ENCODE measurements at places on chromosomes 7 and 10.

DNA sequence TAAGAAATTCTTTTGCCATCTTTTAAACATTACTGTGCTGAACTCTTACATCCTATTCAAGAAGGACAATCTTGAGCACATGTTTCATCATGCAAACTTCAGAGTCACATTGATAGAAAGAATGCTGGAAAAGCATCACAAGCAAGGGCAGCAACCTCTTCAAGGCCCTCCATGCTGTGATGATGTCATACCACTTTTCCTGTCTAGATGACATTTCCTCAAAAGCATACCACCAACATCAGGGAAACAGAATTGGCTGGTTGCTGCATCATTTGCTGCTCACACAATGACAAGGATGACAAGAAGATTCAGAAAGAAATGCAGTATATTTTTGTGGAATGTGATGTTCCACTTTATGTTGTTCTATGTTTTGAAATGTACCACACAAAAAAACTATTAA lies 37.6 kb downstream of the CYP2C8 start:
- no peak for DNase-seq

GRCh38 chr7:106610996-106611886 lies 49.7 kb downstream of the CCDC71L start:
- DNase-seq, result no peak

DNA sequence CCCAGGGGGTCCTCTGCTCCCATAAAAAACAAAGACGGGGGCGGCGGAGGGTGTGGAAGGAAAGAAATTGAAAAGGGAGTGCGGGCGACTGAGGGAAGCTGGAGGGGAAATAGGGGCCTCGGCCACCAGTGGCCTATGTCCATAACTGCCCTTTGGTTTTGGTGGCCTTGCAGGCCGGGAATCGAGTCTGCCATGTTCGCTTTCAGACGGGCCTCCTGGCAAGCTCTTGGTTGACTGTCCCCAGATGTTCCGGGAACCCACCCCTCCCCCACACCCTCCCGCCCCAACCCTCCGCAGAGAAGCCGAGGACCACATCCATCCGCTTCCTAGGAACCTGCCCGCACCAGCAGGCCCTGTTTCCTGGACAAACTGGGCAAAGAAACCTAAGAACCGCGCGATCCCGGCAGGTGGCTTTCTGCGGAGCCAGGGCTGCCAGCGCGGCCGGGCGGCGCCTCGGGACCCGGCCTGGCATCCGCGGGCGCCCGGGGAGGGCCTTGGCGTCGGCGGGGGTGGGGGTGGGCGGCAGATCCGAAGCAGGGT lies 20.0 kb upstream of the GATA3 start:
- no peak for DNase-seq

DNA sequence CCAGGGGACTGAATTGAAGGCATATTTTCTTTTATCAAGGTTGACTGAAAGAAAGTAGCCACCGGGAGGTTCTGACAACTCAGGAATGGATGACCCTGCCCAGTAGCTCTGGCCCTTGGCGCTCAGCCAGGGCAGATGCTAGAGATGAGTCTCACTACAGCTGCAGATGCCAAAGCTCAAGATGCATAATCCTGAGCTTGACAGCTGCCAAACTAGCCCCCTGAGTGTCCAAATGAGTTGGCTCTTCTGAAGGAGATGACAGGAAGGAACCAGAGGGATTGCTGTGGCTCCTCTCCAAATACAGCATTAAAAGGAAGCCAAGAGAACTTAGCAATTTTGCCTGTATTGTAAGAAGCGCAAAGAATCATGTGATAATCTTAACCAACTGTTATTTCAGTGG lies 78.4 kb downstream of the NXPH1 start:
- DNase-seq, result no peak

GRCh38 chr10:101932183-101932582 lies 88.6 kb upstream of the KCNIP2 start:
- no peak for DNase-seq

- no peak for DNase-seq
Observed at GRCh38 chr10:3803927-3804741, 19.1 kb upstream of the KLF6 start.

Measured in stimulated activated CD4-positive, alpha-beta T cell treated with anti-CD3 and anti-CD28 coated beads, Interleukin-1b, Interleukin-23, amount 100 ng/mL, for 4 hours (primary cell).